ENCODE measurements at places on chromosomes 2 and 18.

DNA sequence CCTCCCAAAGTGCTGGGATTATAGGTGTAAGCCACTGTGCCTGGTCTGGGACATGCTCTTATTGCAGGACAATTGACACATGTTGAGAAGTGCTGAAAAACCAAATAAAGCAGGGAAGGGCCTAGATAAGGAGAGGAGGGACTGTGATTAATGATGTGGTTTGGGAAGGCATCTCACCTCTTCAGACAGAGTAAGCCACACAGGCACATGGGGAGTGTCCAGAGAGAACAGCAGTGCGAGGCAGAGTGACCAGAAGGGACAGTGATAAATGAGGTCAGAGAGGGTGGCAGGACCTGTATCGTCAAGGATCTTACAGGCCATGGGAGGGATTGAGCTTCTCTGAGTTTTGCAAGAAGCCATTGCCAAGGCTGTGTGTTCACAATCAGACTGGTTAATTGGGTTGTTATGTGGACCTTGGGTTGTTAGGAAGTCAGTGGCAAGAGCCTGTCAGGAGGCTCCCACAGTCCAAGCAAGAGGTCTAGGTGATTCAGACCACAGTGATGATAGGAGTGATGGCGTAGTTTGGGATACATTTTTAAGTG, 58.5 kb downstream of the EIF5B start:
- no peak for DNase-seq

GRCh38 chr2:32262105-32262504, 2.6 kb downstream of the NLRC4 start:
- DNase-seq, result no peak

DNA sequence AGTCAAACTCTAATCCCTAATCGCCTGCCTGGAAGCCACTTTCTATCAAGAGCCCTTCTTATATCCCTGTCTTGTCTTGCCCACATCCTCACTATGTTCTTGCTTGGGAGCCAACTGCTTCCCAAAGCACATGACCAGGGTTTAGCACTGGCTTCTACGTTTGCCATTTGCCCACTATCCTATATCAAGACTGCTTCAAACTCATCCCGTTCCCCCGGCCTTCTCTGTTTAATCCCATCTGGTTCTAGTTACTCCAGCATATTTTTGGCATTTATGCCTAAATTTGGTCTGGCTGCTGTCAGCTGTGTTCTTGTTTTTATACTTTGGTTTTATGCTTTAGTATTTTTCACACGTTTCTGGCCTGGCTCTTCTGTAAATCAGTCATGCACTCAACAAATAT, 40.2 kb downstream of the POLR1A start:
- no peak for DNase-seq

- DNase-seq, result no peak
These were observed 173.1 kb downstream of the ICOS start for GRCh38 chr2:204109681-204110080.

GRCh38 chr2:148664229-148664628, 19.7 kb downstream of the EPC2 start:
- no peak for DNase-seq

- no peak for DNase-seq
These were observed 11.0 kb upstream of the LGALSL start for GRCh38 chr2:64442801-64443429.

DNA sequence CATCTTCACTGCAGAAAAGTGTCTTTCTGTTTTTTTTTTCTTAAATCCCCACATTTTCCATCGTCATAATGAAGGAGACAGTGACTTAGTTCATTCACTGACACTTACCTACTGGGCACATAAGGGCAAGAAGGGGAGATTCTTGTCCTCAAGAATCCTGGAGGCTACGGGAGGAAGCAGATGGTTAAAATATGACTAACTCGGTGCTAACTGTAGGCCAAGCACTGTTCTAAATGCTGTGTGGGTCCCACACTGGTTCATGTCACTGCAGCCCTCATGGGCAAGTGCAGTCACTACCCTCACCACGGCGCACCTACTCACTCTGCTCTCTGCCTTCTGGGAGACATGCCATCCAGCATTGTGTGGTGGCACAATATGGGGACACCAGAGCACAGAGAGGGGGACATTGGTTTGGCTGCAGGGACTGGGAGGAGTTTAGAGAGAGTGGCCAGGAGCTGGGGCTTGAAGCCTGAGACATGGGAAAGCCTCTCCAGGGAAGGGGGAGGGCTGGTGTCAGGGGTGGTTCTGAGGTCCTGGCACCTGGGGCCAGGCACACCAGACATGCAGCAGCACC, 305.2 kb downstream of the MYCN start:
- DNase-seq, result no peak

GRCh38 chr2:112646102-112646719, 472 bp downstream of the SLC20A1 start:
- no peak for DNase-seq

- DNase-seq, result no peak
These were observed 31.4 kb upstream of the CHN1 start for GRCh38 chr2:175036582-175037018.

Data from effector memory CD4-positive, alpha-beta T cell (primary cell).